ENCODE measurements at places on chromosomes 3 and 15.
A peak's percentile ranks its signal among the peaks of the same experiment; 100 is the strongest.

- no peak for DNase-seq
Observed at GRCh38 chr3:111694471-111694870, 99.3 kb upstream of the ZBED2 start.

DNA sequence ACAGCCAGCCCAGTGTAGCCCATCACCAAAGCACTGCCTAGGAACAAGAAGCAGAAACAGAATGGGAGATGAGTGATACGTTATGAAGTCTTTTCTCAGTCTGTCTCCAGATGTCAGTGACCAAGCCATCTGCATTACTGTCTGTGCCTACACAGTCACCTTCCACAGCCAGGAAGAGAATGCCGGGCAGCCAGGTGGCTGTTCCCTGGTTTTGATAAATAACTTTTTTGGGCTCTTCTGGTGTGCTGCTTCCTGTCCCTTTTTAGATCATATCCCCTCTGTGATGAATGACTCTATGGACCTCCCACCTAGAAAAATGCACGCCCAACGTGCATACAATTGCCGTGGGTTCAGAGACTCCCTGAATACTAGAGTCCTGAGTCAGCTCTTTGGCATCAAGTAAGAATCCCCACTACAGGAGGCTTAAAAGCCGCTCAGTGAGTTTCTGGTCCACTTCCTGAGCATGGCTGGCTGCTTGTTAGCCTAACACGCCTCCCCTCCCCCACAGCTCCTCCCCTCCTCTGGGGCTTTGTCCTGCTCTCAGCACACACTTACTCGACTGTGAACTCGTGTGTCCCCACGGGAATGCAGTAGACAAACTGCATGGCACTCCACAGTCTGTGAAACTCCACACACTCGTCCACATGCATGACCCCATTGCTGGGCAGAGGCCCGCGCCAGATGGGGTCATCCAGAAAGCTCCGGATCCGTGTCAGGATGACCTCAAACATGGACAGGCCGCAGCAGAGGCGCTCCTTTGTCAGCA is 34.7 kb downstream of the NIPA2 start:
- no peak for DNase-seq

- no peak for DNase-seq
Observed at GRCh38 chr15:71788646-71789579, 21.4 kb upstream of the NR2E3 start.

DNA sequence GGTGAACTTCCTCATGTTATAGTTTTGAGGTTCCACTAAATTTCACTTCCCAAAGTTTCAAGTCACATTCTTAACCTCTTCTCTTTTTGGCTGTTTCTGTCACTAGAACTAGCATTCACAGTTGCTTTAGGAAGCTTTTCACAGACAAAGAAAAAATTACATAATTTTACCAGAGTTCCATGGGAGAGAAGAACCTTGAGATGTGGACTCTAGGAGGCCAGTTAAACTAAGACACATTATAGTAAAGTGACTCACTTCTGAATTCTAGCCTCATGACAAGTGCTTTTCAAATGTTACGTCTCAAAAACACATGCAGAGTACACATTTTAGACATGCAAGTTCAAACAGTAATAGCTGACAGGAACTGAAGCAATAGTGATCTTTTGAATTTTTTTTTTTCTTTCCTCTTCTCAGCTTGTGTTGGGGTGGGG is 39.9 kb upstream of the LRTM1 start:
- no peak for DNase-seq

DNA sequence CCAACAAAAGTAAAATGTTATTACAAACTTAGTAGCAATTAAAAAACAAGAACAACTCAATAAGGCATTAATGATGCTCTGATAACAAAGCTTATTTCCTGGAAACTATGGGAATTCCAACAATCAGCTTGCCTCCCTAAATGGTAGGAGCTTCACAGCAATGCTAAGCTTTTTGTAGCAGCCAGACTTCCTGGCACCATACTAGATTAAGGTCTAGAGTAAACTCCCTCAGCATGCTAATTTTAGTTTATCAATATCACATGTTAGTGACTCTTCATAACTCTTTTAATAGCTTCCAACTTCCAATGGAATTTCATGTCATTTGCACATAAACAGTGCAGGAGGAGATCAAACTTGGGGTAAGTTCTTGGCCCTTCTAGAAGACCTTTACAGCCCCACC is 782.0 kb downstream of the MCTP2 start:
- DNase-seq: no peak

- no peak for DNase-seq
Observed at GRCh38 chr3:171933441-171933840, 90.3 kb downstream of the TMEM212 start.

- no peak for DNase-seq
Observed at GRCh38 chr15:99439524-99439835, 126.3 kb upstream of the MEF2A start.

DNA sequence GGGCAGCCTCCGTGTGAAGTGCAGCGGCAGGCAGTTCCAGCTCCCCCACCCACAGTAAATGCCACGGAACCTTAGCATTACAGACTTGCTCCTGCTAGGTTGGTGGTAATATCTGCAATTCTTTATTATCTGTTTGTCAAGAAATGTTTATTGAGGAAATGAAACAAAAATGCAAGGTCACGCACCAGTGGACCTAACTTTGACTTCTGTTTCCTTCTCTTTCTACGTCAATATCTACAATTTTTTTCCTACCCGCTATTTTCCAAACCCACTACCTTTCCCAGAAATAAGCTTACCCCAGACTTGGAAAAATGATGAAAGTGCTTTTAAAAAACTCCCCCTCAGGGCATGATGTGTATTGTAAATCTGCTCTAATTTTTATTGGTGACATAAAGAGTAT is 18.9 kb downstream of the ILDR1 start:
- DNase-seq: no peak

DNA sequence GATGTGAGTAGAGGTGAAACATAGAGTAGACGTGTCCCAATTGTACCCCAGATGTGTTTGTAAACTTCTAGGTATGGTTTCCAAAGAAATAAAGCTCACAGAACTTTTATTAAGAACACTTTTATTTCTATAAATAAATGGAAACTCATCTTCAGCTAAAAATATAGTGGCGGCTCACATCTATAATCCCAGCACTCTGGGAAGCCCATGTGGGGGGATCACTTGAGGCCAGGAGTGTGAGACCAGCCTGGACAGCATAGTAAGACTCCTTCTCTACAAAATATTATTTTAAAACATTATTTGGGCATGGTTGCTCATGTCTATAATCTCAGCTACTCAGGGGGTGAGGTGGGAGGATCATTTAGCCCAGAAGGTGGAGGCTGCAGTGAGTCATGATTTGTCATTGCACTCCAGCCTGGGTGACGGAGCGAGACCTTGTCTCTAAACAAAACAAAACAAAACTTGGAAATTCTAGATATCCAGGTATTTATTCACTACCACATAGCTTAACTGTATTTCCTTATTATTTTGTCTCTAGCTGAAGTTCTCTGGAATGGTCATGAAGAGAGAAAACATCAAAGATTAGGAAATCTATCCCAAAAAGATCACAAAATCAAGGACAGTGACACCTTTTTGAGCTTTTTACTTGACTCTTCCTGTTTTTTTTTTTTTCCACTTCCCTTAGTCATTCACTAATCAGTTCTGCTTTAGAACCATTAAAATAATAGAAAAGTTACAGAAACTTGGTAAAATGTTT is 258.1 kb downstream of the TIGIT start:
- DNase-seq: peak; percentile 58

- no peak for DNase-seq
Observed at GRCh38 chr3:25433106-25433505, 5.0 kb downstream of the RARB start.

DNA sequence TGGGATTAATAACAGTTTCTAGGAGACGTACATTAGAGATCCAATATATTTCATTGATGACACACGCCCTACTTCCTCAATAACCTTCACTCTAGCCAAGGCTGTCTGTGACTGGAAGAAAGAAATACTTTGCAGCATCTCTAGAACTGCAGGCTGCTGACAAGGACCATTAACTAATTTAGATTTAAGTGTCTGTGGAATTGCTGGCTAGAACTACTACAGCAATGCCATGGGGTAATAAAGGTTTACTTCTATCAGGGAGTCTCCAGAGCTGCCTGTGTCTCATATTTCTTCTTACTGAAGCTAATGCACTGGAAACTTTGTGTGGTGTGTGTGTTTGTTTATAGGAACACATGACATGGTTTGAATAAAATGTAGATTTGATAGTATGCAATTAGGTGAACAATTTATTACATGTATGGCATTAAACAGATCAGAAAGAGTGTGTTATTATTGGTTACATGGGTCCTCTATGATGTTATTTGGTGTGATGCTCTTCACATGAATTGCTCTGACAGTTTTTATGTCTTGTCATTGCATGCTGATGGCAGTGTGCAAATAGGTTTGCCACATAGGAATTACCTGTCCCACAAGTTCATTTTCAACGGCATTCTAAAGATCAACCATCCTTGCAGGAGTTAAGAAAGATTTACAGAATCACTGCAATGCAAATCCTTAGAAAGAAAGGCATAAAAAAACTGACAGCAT is 916.2 kb upstream of the CADM2 start:
- DNase-seq: no peak

GRCh38 chr3:48088056-48088748 is 72.0 kb upstream of the MAP4 start:
- peak; percentile 7 for DNase-seq

- no peak for DNase-seq
Observed at GRCh38 chr15:70286113-70286806, 188.5 kb upstream of the TLE3 start.

DNA sequence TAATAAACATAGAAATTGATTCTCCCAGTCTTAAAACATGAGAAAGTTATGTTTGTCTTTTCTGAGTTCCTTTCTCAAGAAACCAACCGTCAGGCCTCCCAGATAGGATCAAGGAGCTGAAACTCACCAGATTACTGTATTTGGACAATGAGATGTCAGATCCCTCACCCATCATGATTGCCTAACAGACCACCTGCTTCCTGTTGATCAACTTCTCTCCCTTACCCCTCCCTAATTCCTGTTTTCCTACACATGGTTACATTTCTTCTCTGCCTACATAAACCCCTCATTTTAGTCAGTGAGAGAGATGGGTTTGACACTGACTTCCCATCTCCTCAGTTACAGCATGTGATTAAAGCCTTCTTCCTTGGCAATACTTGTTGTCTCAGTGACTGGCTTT is 917.5 kb downstream of the FHIT start:
- no peak for DNase-seq

DNA sequence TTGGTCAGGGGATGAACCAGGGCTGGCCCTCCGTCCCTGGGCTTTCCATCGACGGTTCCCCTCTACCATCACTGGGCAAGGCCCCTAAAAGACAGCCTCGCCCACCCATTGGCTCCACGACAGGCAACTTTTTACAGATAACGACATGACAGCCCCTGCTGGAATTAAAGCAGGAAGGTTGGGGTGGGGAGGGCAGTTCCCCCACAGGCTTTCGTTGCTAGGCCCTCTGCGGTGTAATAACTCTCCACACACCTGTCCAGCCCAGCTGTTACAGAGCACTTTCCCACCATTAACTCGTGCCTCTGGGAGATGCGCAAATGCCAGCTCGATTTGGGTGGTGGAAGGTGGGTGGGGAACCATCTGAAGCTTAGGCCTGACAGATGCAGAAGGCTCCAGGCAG is 264.2 kb upstream of the TLE3 start:
- no peak for DNase-seq

GRCh38 chr3:17905996-17906395 is 163.6 kb upstream of the TBC1D5 start:
- no peak for DNase-seq

GRCh38 chr3:167808910-167809309 is 73.4 kb downstream of the SERPINI1 start:
- DNase-seq: no peak

GRCh38 chr3:87228316-87228715 is 1.2 kb downstream of the CHMP2B start:
- no peak for DNase-seq

DNA sequence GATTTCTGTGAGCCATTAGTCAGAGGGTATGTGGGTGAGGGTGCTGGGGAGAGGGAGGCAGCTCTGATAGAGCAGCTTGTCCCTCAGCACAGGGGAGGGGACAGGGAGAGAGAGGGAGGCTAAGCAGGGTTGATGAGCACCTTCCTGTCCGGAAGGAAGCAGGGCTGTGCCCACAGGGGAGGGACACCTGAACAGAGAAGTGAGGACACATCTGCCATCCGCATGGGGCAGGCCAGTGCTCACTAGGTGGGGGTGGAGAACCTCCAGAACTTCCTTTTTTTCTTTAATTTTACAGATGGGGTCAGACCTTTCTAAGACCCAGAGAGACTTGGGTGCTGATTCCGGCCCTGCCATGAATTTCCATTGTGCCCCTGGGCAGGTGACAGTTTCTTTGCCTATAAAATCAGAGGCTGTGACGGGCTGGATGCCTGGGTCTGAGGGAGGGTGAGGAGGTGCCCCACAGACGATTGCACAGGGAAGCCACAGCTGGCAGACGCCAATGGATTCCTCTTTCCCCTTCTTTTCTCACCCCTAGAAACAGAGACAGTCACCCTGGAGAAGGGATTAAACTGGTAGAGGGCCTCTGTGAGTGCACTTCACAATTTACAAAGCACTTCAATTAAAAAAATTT is 4.1 kb upstream of the TGM5 start:
- DNase-seq: no peak

DNA sequence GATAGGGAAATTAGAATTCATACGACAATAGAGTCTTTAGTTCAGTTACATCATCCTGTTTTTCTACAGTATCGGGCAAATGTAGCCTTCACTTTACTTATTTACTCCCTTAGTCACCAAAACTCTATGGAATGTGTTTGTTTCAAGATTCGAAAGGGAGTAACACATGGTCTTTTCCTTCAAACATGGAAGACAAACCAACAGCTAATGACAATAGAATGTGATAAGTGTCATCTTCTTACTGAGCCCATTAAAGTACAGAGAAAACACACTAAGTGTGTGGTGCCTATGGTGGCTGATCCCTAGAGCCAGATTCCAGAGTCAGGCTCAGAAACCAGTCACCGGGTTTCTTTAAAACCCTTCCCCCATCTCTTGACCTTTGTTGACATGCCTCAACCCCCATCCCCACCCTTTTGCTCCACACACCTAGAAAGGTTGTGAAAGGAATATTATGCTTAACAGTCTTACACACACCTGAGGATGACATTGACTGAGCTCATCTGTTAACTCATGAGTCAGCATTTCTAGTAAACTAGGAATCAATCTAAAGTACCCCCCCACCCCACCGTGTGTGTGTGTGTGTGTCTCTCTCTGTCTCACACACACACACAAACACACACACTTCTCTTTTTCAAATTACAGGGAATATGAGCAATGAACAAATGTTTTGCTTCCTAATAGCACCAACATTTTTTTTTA is 549.6 kb upstream of the CCDC54 start:
- no peak for DNase-seq

DNA sequence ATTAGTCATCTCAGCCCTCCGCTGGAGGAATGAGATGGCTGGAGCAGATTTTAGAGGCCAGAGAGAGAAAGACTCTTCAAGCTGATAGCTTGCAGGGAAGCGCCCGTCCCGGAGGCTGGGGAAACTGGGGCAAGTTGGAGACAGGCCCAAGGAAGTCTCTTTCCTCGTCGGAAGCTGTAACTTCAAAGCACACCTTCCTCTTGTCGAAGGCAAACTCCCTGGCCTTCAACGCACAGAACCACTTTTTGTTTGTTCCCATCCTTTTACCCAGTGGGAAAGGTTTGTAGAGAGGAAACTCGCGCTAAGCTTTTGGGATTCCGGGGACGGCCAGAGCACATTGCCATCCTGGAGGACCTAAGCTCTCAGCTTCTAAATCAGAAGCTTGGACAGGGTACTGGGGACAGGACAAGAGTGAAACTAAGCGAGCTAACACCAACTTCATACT is 900 bp upstream of the EOMES start:
- DNase-seq: no peak

GRCh38 chr3:3288255-3288654 is 108.8 kb upstream of the CRBN start:
- no peak for DNase-seq
